Cerebellum (tissue), 4 donors: ENCODE measurements at places on chromosomes 12 and 14. TPM values are rescaled to one million over a fixed set of nuclear protein-coding genes. Genes with fewer than 3 reads are reported as not detected.

TAS2R14 gene
- total RNA-seq = 23.5 TPM

RTL1 gene
- under 0.01 TPM for total RNA-seq

DNA sequence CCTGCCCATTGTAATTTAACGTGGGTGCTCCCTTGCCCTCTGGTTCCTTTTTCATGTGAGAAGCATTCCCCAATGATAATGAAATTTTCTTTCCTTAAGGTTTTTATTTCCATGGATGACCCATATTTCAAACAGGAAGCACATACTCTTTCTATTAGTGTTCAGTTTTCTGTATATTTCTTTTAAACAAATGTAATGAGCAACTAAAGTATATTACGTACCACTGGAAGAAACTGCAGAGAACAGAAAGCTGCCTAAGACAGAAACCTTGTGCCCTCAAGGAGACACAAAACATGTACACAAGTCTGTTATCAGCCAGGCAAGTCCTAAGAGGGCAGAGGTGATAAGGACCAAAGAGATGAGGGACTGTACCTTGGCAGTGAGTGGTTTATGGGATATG lies 414.9 kb downstream of the ETNK1 start:
- no peak for DNase-seq

FOS gene
- 36.3 TPM for total RNA-seq

DNA sequence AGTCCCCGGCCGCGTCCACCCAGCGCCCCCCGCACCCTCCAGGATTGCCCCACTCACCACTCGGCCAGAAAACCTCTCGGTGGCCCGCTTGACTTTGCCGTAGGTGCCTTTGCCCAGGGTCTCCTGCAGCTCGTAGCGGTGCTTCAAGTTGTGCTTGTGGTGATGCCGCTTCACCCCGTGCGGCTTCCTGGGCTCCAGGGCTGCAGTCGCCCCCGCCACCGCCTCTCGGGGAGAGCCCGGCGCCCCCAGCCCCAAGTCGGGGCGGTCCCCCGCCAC lies 459 bp downstream of the NUAK1 start:
- no peak for DNase-seq
